CD4-positive, alpha-beta T cell treated with Interleukin-1 beta for 1 hour (primary cell): ENCODE measurements at places on chromosomes 5 and 9.
A peak's percentile ranks its signal among the peaks of the same experiment; 100 is the strongest.

GRCh38 chr5:1448511-1449011 lies 3.3 kb upstream of the SLC6A3 start:
- no peak for DNase-seq

DNA sequence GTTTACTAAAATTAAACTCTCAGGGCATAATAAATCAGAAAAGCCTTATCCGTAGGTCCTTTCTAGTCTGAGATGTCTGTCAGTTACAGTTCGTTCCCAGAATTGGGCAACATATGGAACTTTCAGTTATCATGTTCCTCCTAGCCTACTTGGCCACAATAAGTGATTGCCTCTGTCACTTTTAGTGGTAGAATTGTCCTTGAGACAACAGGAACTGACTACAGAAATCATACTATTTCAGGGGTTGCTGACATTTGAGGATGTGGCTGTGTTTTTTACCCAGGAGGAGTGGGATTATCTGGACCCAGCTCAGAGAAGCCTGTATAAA lies 956 bp downstream of the ZNF189 start:
- no peak for DNase-seq

GRCh38 chr9:78606001-78606379 lies 309.1 kb downstream of the PSAT1 start:
- DNase-seq, result no peak

DNA sequence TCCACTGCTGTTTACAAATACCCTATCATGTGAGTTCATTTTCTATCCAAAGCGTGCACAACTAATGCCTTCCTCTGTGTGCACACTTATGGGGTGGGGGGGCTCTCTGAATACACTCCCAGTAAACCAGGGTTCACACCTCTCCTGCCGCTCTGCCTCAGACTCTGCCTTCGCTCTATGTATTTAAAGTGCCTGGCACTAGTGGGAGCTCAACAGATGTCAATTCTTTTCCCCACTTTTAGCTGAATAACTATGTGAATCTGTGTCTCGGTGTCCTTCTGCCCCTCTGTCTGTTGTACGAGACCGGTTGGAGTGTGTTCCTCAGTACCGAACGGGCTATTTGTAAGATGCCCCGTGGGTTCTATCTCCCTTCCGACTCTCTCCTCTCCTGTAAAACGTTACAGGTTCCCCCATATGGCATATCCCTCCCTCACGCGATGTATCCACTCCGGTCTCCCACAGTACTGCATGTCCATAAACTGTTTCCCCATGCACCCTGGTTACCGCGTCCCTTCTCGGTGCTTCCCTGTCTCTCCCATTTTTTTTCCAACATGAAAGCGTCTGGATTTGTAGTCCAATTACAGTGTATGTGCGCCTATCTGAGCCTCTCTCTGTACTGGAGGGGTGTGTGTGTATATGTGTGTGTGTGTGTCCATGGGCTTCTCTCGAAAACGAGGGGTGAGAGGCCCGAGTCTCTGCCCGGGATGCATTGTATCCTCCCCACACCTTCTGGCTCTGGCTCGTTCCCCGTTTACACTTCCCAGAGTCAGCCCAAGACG lies 1.6 kb downstream of the ELL2 start:
- DNase-seq, result peak; percentile 12

DNA sequence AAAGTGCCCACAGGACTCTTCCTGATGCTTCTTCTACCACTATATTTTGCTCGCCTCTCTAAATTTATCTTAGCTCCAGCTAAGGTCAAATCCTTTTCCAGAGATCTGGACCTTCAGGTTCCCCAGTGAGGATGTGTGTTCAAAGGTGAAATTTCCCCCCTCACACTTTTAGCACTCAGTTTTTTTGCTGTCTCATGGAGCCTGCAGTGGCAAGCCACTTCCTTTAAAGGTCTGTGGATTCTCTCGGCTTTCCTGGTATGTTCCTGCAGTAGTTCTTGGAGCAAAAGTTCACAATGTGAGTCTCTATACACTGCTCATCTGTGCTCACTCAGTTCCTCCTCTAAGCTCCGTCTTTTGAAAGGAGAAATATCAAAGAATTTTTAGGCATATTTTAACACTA lies 181.4 kb downstream of the LURAP1L start:
- no peak for DNase-seq

GRCh38 chr5:12399868-12400267 lies 495.6 kb upstream of the CTNND2 start:
- no peak for DNase-seq

- DNase-seq, result no peak
Measured at GRCh38 chr9:127177231-127177630, 54.8 kb upstream of the ANGPTL2 start.

DNA sequence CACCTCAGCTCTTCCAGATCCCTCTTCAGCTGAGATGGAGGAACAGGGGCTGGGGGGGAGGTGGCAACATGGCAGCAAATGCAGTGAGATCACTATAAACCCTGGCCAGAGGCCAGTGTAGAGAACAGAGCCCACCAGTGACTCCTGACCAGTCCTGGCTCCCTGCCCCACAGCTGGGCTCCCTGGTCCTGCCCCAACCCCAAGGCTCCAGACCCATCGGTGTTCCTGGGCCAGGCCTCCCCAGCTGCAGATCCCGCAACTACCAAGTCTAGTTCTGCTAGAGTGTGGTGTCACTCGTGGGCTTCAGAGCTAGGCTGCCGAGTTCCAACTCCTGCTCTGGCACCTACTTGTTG lies 16.8 kb downstream of the AKNA start:
- no peak for DNase-seq

- DNase-seq, result no peak
Measured at GRCh38 chr5:95852567-95852966, 30.0 kb upstream of the GLRX start.
